ENCODE measurements at places on chromosomes 3 and 15. TPM values are rescaled to one million over a fixed set of nuclear protein-coding genes. Genes with fewer than 3 reads are reported as not detected.

LMLN gene
- 3.6 TPM for total RNA-seq

MAPKBP1 gene
- total RNA-seq = 26.0 TPM

RAB5A gene
- 125 TPM for total RNA-seq

ROPN1 gene
- total RNA-seq = not detected

MEX3B gene
- 5.4 TPM for total RNA-seq

HIGD2B gene
- 0.28 TPM for total RNA-seq

WDR72 gene
- total RNA-seq = not detected

C3orf85 gene
- not detected for total RNA-seq

CADPS gene
- total RNA-seq = not detected

P2RY1 gene
- total RNA-seq = 0.17 TPM

C15orf61 gene
- 12.0 TPM for total RNA-seq

TXNRD3 gene
- 1.5 TPM for total RNA-seq

GUCA1C gene
- not detected for total RNA-seq

ZNF639 gene
- total RNA-seq = 90.8 TPM

CCDC54 gene
- total RNA-seq = not detected

C3orf52 gene
- 1.6 TPM for total RNA-seq

DUOXA1 gene
- 1.0 TPM for total RNA-seq

MRAS gene
- total RNA-seq = 0.47 TPM

NDN gene
- total RNA-seq = not detected

CCDC80 gene
- total RNA-seq = not detected

TRAT1 gene
- 82.6 TPM for total RNA-seq

KBTBD8 gene
- total RNA-seq = 7.1 TPM

UROC1 gene
- not detected for total RNA-seq

LMCD1 gene
- 0.55 TPM for total RNA-seq

SLC9C1 gene
- not detected for total RNA-seq

ALAS1 gene
- 6.0 TPM for total RNA-seq

DNAH12 gene
- total RNA-seq = not detected

GOLGA6B gene
- total RNA-seq = 0.22 TPM

SLC51A gene
- total RNA-seq = not detected

CCR2 gene
- total RNA-seq = 0.99 TPM

HES1 gene
- total RNA-seq = 0.89 TPM

Measured in CD4-positive, alpha-beta T cell (primary cell).